ENCODE measurements at places on chromosomes 5 and 9. TPM values are rescaled to one million over a fixed set of nuclear protein-coding genes. Genes with fewer than 3 reads are reported as not detected.

DNA sequence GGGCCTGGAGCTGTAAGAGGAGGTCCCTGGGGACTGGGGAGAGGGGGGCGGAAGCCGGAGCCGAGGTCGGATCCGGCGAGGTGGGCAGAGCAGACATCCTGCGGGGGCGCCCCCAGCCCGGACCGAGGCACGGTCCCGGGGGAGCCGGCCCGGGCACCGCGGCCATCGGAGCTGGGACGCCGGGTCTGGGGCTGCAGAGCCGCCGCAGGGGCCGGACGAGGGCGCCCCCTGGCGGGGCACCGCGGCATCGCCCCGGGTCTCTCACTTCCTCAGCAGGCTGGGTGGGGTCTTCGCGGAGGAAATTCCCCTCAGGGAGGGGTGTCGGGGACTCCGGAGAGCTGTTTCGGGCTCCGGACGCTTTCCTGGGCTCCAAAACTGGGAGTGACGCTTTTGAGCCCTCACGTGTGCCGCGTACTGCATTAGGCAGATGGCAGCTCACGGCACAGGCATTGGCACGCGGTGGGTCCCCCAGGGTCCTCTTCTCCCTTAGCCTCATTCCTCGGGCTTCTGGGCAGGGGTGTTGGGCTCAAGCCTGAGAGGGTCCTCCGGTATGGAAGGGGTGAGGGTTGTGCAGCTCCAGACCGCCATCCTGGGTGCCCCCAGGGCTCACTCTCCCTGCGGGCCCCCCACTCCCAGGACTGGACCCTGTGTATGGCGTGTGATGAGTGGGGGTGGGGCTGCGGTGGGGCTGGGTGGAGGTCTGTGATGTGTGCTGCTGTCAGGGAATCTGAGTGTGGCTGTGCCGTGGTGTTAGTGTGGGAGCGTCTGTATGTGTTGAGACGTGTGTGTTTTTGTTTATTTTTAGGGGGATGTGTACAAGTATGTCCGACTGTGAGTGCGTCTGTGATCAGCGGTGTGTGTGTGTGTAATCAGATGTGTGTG lies 29.6 kb downstream of the LHX2 start:
- H3K4me3 ChIP-seq = peak overlapping the region; percentile 36
- peaks cover 70% of the 10 kb centered on the region for H3K27me3 ChIP-seq
- H3K27ac ChIP-seq = no peak overlapping the region
- no peak for DNase-seq
- H3K4me1 ChIP-seq = peaks cover 22% of the 10 kb centered on the region
- H3K36me3 ChIP-seq = no peaks in the 10 kb centered on the region

DNA sequence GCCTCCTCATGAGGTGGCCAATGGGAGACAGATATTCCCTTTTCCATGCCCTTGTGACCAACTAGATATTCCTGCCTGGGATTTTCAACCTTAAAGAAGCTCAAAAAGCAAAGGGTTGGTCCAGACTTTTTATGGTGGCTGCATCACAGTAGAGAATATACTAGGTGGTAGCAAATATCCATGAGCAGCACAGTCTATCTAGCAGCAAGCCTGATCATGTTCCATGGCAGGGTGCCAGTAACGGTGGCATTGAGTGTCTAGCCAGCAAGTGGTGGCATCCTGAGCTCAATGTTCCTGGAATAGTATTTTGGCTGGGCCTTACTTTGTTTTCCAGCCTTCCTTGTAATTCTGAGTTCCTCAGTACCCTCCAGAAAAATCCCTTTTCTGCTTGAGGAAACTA lies 25.8 kb downstream of the CDC25C start:
- H3K36me3 ChIP-seq = no peaks in the 10 kb centered on the region
- H3K4me1 ChIP-seq = no peaks in the 10 kb centered on the region
- no peak overlapping the region for H3K4me3 ChIP-seq
- H3K27ac ChIP-seq = no peak overlapping the region
- peak; percentile 68 for DNase-seq

GRCh38 chr9:89304834-89305188 lies 6.2 kb upstream of the CKS2 start:
- H3K27me3 ChIP-seq = no peaks in the 10 kb centered on the region
- no peak overlapping the region for H3K27ac ChIP-seq
- peaks cover 5% of the 10 kb centered on the region for H3K4me1 ChIP-seq
- H3K4me3 ChIP-seq = no peak overlapping the region

GRCh38 chr5:2465383-2465782 lies 286.1 kb downstream of the IRX2 start:
- no peak for DNase-seq
- H3K36me3 ChIP-seq = no peaks in the 10 kb centered on the region
- no peaks in the 10 kb centered on the region for H3K4me1 ChIP-seq
- no peak overlapping the region for H3K4me3 ChIP-seq
- H3K27me3 ChIP-seq = peaks cover 2% of the 10 kb centered on the region

- H3K4me3 ChIP-seq = no peak overlapping the region
- H3K36me3 ChIP-seq = no peaks in the 10 kb centered on the region
- no peak overlapping the region for H3K27ac ChIP-seq
- no peaks in the 10 kb centered on the region for H3K27me3 ChIP-seq
- H3K4me1 ChIP-seq = peaks cover 7% of the 10 kb centered on the region
- no peak for DNase-seq
Measured at GRCh38 chr5:58021466-58021865, 438.4 kb downstream of the PLK2 start.

DNA sequence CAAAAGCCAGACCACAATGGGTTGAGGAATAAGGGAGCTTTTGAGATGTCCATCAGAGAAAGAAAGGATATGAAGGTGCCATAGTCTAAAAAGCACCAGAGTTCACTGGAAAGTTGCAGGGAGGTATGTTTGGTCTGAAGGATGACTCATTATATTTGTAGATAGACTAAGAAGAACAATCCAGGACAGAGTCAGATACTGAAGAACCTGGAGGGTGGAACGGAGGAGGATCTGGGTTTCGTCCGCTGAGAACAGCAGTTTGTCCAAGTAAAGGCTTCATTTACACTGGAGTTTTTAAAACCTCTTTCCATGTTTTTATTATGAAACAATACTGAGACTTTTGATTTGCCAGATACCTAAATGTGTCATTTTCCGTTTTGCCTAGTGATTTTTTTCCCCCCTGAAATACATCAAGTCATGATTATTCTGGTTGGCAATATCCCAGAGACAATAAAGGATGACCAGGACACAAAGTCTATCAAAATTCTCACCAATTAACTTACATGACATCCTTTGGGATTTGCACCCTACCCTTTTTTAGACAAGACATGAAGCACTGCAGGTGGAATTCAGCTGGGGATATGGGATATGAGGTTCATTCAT lies 219.9 kb downstream of the MLLT3 start:
- H3K27me3 ChIP-seq = no peaks in the 10 kb centered on the region
- H3K36me3 ChIP-seq = no peaks in the 10 kb centered on the region
- no peak for DNase-seq
- no peaks in the 10 kb centered on the region for H3K4me1 ChIP-seq
- H3K27ac ChIP-seq = no peak overlapping the region

DNA sequence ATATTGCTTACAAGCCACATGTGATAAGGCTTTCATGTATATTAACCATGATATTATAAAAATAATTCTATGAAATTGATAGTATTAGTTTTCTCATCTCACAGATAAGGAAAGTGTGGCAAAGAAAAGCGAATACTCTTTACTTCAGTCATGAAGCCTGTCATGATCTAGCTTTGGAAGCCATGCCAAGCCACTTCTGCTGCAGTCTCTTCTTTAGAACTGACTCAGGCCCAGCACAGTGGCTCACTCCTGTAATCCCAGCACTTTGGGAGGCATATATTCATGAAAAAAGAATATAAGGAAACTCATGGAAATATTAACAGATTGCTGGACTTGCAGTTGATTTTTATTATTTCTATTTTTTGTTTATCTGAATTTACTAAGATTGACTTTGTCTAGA lies 42.9 kb upstream of the PJA2 start:
- no peaks in the 10 kb centered on the region for H3K36me3 ChIP-seq
- no peak overlapping the region for H3K4me3 ChIP-seq
- DNase-seq = no peak
- no peaks in the 10 kb centered on the region for H3K27me3 ChIP-seq
- no peak overlapping the region for H3K27ac ChIP-seq

- H3K4me3 ChIP-seq = no peak overlapping the region
- H3K27ac ChIP-seq = no peak overlapping the region
- H3K4me1 ChIP-seq = no peaks in the 10 kb centered on the region
- no peaks in the 10 kb centered on the region for H3K27me3 ChIP-seq
- no peak for DNase-seq
Measured at GRCh38 chr5:147773139-147773538, 9.4 kb downstream of the JAKMIP2 start.

DNA sequence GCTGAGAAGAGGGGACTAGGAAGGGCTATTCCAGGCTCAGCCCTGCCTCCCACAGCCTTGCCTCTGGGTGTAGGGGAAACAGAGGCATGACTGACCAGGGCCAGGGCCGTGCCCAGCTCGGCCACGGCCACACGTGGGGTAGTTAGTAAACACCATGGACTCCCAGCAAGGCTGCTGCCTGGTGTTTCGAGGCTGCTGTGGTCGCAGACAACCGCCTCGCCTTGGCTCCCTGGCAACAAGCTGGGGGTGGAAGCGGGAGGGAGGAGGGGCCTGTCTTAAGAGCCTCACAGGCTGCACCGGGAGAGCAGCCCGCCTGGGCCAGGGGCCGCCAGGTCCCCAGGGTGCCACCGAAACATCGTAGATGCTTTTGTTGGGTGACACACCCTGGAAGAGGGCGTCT lies 90.2 kb upstream of the CACNA1B start:
- H3K4me3 ChIP-seq = no peak overlapping the region
- no peak overlapping the region for H3K27ac ChIP-seq
- no peak for DNase-seq
- H3K27me3 ChIP-seq = no peaks in the 10 kb centered on the region
- peaks cover 16% of the 10 kb centered on the region for H3K4me1 ChIP-seq

DNA sequence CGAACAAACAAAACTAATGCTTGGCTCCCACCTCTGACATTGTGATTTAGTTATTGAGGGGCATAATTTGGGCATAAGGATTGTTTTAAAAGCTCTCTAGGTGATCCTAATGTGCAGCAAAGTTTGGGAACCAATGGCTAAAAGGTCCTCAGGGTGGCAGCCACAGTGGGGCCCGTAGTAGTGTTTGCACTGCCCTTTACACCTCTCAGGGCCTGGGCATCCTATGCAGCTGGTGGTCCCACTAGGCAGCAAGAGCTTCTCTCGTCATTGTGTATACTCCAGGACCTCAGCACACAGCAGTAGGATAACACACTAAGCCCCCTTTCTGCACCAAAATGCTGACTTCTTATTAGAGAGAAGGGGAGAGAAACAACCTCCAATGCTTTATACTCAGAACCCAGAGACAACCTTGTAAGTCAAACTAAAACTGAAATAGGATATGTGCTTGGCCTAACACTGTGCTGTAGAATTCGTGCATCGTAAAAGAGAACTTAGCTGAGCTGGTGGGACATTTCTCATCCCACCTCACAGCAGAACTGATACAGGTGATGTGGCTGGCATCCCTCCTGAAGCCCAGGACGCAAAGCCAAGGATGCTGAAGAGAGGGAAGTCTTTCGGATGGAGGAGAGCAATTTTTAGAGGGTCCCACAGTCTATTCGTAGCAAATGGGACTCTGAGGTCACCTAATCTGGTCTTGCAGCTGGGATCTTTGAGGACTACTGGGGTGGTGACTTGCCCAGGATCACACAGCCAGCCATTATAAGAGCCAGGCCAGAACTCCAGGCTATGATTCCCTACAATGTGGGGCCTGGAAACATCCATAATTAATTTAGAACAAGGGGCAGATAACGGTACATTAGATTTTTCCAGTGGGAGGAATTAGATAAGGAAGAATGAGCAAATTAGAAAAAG lies 1.2 kb downstream of the GLRX start:
- DNase-seq = no peak
- peaks cover 5% of the 10 kb centered on the region for H3K36me3 ChIP-seq
- H3K27ac ChIP-seq = peak overlapping the region; percentile 74
- H3K4me1 ChIP-seq = peaks cover 38% of the 10 kb centered on the region
- H3K4me3 ChIP-seq = peak overlapping the region; percentile 77

DNA sequence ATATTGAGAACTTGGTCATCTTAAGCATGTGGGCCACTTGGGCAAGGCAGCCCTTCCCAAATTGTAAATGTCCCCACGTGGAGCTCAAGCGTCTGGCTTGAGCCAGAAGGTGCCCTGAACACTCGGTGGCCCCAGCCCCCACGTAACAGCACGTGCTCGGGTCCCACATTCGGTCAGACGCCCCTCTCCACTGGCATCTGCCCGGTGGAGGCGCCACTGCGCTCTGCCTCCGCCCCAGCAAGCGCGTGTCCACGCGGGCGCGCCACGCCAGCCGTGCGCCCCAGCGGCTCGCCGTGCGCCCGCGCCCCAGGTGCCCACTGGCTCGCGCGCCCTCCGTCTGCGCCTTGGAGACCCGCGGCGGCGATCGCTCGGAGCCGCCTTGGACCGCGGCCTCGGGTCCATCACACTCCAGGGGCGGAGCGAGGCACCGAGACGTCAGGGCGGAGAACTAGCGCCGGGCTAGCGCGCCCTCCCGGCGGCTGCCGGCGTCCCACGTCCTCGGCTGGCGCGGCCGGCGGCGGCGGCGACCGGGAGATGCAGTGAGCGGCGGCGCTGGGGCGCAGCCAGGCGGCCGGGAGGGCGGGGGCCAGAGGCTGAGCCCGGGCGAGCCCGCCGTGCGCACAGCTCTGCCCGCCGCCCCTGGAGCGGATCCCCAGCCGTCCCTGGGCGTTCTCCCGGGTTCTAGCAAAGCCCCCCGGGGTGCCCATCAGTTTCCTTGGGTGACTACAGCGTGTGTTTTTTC lies at the start of gene PALM2AKAP2:
TSS of gene PALM2AKAP2 (plus strand) at position 488 of the 742 bp plus-strand sequence. CDS start 291 bp downstream, outside the sequence.
- H3K4me3 ChIP-seq = peak within 1 kb of the TSS; percentile 85
- peak within 1 kb of the TSS; percentile 94 for H3K27ac ChIP-seq
- peaks cover 9% of the 10 kb centered on the region for H3K4me1 ChIP-seq
- no peaks in the 10 kb centered on the region for H3K36me3 ChIP-seq
- H3K27me3 ChIP-seq = peaks cover 6% of the 10 kb centered on the region
- DNase-seq = peak; percentile 86

- H3K4me3 ChIP-seq = no peak overlapping the region
- no peak overlapping the region for H3K27ac ChIP-seq
- H3K4me1 ChIP-seq = peaks cover 5% of the 10 kb centered on the region
- no peak for DNase-seq
Measured at GRCh38 chr9:89234205-89235067, 55.8 kb upstream of the SHC3 start.

The SLC6A3 gene
- total RNA-seq = not detected

The ISL1 gene
- 0.09 TPM for total RNA-seq

The SPAG8 gene
- 1.5 TPM for total RNA-seq

The PRR16 gene
- 6.0 TPM for total RNA-seq

The ARL14EPL gene
- total RNA-seq = 0.09 TPM

The PPP3R2 gene
- total RNA-seq = 0.04 TPM

The PRDM9 gene
- not detected for total RNA-seq

The CMYA5 gene
- total RNA-seq = 213 TPM

The OR1J2 gene
- not detected for total RNA-seq

The FAM151B gene
- total RNA-seq = 5.7 TPM
